Posterior cingulate gyrus (tissue), 11 donors: ENCODE measurements at places on chromosomes 13 and 19.

- no peak for DNase-seq
Observed at GRCh38 chr13:54390841-54391240, 1362.2 kb downstream of the OLFM4 start.

GRCh38 chr13:63696055-63696454, 2280.4 kb upstream of the PCDH20 start:
- DNase-seq = no peak

DNA sequence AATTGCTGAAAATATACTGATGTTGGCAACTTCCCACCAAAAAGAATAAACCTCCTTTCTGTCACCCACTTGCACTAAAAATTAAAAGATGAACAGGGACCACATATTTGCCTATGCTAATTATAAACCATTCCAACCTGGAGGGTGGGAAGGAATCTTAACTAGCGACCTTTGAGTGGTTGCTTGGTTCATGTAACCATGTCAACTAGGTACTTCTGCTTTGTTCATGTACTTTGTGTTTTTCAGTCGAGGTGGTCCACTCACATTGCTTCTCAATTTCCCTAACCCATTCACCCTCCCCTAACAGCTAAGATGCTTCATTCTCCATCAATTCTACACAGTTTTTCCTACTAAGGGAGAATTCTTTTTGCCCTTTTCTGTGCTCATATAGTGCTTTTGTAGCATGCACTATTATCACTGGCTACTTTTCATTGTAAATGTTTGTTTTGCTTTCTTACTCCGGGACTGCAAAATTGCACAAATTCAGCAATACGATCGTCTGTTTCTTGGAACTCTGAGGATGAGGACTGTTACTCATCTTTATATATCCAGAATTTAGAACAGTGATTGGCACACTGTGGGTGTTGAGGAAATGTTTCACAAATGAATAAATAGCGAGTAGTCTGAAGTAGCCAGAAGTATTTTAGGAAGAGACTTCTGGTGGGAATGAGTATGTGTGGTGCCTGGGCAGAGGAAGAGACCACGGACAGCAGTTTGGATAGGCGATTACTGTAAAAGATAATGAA, 187.5 kb downstream of the GPC6 start:
- DNase-seq = no peak

DNA sequence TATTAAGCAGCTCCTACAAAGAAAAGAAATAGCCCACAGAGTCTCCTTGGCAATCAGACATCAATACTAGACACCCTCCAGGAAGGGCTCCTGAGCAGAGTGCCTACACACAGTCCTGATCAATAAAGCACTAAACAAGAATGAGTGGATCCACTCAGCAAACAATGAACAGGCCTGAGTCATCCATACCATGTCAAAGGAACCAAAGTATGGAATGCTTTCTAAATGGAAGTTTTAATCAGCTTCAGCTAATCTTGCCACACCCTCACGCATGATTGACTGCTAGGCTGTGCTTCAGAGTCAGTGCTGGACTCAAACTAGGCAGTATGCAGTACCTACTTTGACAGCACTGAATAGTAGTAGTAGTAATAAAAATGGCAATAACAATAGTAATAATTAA, 392.7 kb upstream of the HTR2A start:
- no peak for DNase-seq
